CD4-positive, alpha-beta T cell (primary cell): ENCODE measurements at places on chromosomes 16 and 17.

- DNase-seq, result no peak
Observed at GRCh38 chr17:28577466-28577824, 750 bp upstream of the ALDOC start.

DNA sequence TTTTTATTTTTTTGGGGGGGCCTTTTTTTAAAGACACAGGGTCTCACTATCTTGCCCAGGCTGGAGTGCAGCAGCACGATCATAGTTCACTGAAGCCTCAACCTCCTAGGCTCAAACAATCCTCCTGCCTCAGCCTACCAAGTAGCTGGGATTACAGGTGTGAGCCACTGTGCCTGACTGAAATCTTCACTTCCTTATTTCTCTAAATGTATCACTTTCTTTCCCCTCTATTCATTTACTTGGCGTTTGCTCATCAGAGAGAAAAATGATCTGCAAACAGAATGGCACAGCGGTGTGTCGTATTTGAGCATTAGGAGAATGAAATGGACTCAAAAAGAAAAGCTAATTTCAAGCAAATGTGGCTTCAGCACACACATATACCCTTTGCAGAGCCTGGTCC, 44.3 kb upstream of the CDH5 start:
- DNase-seq, result no peak

- DNase-seq, result no peak
Observed at GRCh38 chr17:61007980-61008379, 330.3 kb downstream of the BCAS3 start.

GRCh38 chr16:66720766-66721165, 24.2 kb upstream of the CMTM4 start:
- DNase-seq, result no peak

DNA sequence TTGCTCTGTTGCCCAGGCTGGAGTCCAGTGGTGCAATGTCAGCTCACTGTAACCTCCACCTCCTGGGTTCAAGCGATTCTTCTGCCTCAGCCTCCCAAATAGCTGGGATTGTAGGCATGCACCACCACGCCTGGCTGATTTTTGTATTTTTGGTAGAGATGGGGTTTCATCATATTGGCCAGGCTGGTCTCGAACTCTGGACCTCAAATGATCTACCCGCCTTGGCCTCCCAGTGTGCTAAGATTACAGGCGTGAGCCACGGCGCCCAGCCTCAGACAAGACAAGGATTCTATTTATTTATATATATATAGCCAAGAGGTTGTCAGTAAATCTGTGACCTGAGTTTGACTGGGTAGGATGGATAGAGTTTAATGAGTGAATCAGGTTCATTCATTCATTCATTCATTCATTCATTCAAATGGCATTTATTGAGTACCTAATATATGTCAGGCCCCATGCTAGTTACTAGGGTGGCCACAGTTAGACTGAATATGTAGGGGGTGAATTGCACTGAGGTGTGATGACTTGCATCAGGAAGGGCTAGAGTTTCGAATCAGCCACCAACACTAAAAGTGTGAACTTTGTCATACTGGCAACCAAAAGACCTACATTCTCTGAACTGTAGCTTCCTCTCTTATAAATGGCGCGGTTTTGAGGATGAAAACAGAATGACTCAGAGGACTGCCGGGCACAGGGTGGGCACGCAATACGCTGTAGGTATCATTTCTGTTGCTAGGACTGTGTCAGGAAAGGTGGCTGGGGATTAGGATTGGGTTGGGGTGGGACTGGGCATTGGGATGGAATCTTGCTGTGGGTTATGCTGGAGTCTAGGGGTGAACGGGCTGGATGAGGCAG, 37.8 kb downstream of the ITGAE start:
- DNase-seq, result peak; percentile 76

DNA sequence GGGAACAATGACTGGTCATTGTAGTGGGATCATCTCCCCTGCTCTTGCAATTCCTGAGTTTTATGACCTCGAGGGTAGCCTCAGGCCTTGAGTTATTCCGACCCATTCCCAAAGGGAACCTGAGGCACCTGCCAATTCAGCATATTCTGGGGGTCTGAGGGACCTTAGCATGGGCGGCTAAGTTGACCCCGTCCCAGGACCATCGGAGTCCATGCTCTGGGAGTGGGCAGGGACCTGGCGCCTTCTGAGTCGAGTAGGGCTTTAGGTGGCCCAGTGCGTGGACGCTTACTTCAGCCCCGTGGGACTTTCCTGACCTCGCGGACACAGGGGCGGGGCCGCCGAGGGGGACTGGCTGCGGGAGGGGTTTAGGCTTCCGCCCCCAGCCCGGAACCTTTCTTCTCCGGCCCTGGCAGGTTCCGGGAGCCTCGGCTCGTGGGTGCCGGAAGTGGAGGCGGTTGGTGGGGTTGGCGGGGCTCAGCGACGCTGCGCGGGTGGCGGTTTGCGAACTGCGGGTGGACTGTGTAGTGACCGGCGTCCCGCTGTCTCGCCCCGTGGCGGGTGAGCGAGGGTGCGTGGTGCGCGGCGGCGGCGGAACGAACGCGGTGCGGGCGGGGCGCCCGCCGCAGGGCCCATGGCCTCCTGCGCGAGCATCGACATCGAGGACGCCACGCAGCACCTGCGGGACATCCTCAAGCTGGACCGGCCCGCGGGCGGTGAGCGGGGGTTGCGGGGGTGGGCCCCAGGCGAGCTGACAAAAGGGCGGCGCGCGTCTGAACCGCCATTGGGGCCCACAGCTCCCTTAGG, at the start of gene EDC4:
Gene EDC4 (plus strand): TSS at position 422 of the 804 bp plus-strand sequence. CDS start 210 bp downstream, at position 632.
- peak; percentile 91 for DNase-seq

DNA sequence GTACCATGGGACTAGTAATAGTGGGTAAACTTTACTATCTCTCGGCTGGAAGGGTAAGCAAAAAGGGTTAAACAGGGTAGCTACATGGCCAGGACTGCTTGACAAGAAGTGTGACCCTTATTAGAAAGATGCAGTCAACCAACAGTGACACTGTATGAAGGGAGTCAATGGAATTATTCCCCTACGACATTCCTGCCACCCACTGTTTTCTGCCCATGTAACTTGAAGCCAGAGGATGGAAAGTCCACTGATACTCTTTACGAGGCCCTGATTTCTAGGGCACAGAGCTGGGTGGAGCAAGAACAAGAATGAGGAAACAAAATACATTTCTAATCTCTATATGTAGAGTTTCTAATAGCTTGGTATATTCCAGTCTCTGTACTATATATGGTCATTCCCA, 1102.5 kb downstream of the CDH11 start:
- DNase-seq, result no peak
